ENCODE measurements at places on chromosomes 6 and 20.

- DNase-seq, result no peak
These were observed 339.0 kb downstream of the NRN1 start for GRCh38 chr6:5667737-5668136.

GRCh38 chr20:7856756-7857155 is 83.5 kb downstream of the HAO1 start:
- no peak for DNase-seq

GRCh38 chr20:44309763-44310663 is 989 bp downstream of the FITM2 start:
- no peak for DNase-seq

DNA sequence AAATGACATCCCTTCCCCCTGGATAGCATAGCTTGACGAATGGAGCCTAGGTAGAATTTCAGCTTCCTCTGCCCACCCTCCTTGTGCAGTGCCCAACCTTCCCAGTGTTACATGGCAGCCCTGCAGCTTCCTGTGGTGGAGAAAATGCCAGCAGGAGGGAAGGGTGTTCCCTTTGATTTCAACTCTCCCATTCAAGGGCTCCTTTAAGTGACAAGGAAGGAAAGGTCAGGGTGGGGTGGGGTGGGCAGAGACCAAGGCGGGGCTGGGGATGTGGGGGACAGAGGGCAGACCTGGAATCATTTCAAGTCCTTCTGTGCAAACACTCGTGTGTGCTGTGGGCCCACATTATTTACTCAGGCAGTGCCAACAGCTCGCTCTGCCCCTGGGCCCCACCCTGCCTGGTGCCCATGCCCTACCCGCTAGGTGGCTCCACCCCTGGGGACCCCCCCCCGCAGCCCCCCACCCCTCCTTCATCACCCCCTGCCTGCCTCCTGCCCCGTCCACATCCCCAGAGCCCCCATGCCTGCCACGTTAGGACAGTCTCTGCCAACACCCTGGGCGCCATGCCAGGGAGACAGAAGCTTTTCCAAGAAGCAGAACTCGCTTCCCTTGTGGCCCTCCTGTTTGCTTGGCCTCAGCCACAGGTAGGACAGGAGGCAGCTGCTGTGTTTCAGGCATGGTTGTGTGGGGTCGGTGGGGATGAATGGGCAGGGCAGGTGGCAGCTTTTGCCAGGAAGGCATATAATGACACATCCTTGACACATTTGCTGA is 9.4 kb downstream of the SPDEF start:
- peak; percentile 94 for DNase-seq

DNA sequence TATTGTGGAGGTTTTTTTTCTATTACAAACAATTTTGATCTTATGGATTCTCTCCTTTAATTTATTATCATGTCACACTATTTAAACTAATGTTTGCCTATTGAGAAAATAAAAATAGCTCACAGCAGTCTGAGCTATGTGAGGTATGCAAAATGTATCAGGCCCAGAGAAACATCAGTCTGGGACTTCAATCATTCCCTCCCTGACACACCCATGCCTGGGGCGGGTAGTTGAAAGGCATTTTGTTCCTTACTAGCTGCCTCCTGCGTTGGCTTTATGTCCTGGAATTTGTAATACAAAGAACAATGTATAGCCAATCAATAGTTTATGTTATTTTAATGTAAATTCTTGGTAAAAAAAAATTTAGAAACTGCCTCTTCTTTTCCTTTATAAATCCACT is 403.3 kb downstream of the EPM2A start:
- DNase-seq, result no peak

- no peak for DNase-seq
These were observed 324.7 kb upstream of the CNR1 start for GRCh38 chr6:88490908-88491264.

DNA sequence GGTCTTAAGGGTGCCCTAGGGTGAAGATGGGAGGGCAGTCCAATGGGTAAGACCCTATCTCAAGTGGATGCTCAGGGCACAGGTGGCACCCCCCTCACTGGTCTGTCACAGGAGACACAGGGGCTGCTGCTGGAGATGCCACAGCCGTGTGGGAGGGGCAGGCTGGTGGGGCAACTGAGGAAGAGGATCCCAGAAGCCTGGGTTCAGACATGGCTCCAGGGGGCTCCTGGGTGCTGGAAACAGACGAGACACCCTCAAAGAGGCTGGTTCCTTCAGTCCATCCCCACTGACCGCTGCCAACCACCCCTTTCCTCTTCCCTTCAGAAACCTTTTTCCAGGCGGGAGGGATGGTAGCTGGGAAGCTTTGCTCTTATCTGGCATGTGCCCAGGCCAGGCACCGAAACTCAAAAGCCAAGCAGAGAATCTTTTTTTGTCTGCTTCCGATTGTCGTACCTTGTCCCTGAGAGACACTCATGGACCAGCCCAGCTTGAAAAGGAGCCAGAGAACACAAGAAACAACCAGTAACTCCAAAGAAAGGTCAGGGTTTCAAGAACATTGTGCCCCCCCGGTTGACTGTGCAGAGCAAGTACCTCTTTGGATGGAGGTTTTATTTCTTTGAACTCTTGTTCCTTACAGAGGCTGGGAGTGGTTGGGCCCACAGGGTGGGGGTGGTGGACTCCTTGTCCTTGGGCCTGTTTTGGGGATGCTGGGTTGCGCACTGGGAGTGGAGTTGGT is 28.5 kb upstream of the EMILIN3 start:
- DNase-seq, result no peak

DNA sequence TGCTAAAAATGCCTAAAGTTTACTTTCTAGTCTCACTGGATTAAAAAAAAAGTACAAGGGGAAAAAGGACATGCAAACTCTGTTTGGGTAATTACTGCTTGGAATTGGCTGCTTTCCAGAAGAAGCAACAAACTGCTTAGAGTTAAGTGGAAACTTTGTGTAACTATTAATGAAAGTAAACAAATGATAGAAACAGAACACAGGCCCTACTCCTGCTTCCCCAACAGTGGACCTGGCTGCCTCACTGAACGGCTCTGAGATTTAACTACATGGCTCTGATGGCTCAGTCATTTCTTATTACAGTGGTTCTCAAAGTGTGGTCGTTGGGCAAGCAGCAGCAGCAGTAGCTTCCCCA is 108.5 kb downstream of the MAN1A1 start:
- no peak for DNase-seq

DNA sequence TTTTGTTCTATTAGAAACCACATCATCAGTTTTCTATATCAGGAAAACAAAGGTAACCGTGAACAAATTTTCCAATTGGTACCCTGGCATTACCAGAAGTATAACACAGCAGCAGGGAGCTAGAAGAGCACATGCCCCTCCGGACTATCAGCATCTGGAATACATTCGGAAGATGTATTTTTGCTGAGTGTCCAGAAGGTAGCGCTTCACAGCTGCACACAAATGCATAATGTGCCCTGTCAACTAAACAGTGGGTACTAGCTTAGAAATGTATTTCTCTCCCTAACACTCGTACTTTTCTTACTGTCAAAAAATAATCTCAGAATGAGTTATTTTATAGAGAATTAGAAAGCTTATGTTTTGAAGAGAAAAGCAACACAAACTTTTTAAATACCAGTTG is 77.6 kb downstream of the HUS1B start:
- no peak for DNase-seq

DNA sequence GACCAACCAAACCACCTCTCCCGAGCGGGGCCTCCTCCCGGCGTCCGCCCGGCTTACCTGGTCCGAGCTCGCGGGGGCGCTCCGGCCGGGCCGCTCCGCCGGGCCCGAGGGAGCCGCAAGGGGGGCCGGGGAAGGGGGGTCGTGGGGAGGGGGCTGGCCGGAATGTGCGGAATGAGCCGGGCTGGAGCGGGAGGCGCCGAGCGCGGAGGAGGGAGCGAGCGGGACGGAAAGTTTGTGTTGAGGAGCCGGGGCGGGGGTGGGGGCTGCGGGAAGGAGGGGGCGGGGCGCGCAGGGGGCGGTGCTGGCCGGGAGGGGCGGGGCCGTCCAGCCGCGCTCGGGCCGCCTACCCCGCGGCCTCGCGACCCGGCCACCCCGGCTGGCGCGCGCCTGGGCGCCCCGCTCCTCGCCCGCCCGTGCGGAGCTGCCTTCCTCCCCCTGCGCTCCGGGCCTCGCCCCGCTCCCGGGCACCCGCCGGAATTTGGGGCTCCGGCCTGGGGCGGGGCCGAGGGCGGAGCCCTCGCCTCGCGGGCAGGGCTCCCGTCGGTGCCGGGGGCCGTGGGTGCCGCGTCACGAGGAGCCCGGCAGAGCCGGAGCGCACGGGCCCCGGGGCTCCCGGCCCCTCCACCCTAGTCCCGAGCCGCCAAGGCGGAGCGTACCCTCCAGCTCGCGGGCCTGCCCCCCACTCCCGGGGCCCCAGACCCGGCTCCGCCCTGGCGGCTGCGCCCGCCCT is at the start of gene TEAD3:
TSS of gene TEAD3 (minus strand) at position 239 of the 730 bp plus-strand sequence.
- peak; percentile 51 for DNase-seq

GRCh38 chr6:53811082-53811481 is 16.3 kb downstream of the LRRC1 start:
- DNase-seq, result no peak

- DNase-seq, result no peak
These were observed 53.5 kb downstream of the PXDC1 start for GRCh38 chr6:3698021-3698420.

DNA sequence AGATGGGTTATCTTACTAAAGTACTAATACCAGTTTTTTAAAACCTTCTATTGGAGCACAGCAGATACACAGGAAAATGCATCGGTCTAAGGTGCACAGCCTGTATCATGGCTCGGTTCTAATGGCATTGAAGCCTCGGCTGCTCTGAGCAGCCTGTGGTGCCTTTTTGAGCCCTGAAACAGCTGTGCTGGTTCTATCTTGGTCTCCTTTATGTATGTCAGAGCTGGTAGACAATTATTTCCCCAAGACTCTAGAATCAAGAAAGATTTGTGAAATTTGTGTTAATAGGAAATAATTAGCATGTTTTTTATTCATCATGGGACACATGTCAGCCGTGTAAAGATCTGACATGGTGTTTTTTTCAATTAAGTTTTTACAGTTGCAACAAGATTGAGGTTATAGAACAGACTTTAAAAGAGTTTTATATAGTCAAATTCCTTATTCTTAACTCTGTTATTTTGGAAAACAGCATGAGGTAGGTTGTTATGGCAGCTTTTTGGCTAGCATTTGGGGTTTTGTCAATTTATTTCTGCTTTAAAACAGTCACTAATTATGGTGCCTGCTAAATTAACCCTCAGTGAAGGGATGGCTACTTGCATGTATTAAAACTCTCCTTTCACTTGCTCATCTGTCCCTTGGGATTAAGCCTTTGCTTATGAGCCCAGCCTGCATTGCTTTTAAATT is 40.3 kb upstream of the C20orf144 start:
- no peak for DNase-seq

GRCh38 chr6:99350573-99350972 is 1.1 kb upstream of the FAXC start:
- peak; percentile 5 for DNase-seq

GRCh38 chr6:65116326-65116725 is 590.7 kb downstream of the EYS start:
- DNase-seq, result no peak

DNA sequence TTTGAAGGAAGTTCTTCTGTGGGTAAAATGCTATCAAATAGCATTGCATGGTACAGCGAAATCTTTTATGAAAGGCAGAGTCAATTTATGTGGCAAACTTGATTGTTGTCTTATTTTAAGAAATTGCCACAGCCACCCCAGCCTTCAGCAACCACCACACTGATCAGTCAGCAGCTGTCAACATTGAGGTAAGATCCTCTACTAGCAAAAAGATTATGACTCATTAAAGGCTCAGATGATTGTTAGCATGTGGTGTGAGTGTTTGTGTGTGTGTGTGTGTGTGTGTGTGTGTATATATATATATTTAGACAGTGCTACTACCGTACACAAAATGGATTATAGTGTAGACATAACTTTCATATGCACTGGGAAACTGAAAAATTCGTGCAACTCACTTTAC is 27.8 kb downstream of the LRRN4 start:
- no peak for DNase-seq

All from NCI-H2171 (cell line).